Ovary (tissue), 10 donors: ENCODE measurements at places on chromosomes 11 and 22.

- no peaks in the 10 kb centered on the region for H3K27me3 ChIP-seq
- no peak overlapping the region for H3K4me3 ChIP-seq
- no peaks in the 10 kb centered on the region for H3K36me3 ChIP-seq
- no peak overlapping the region for H3K27ac ChIP-seq
Observed at GRCh38 chr11:46463701-46464421, 72.3 kb upstream of the CHRM4 start.

DNA sequence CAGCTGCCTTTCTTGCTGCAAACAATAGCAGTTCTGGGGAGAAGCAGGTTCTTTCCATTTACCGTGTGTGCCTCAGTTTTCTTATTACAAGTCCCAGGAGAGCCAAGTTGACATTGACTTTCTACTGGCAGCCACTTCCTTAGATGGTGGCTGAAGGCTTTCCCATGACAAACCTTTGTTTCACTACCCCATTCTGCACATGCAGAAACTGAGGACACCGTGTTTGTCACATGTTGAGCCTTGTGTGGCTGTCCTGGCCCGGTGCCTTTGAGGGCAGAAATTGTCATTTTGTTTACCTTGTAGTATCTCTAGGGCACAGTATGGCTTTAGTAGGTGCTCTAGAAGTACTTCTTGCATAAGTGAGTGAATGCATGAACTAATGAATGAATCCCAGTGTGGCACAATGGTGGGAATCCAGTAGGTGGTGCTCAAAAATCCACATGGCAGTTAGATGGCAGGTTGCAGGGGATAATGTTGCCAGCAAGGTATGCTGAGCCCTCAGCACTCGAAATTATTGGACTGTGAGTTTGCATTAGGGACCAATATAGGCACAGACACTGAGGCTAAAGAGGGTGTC lies 101.6 kb downstream of the CSNK2A3 start:
- H3K4me3 ChIP-seq = no peak overlapping the region
- no peaks in the 10 kb centered on the region for H3K27me3 ChIP-seq
- DNase-seq = no peak
- no peaks in the 10 kb centered on the region for H3K36me3 ChIP-seq
- no peaks in the 10 kb centered on the region for H3K4me1 ChIP-seq

- H3K4me3 ChIP-seq = no peak overlapping the region
- H3K36me3 ChIP-seq = no peaks in the 10 kb centered on the region
- no peak overlapping the region for H3K27ac ChIP-seq
Observed at GRCh38 chr22:41226723-41227655, 13.7 kb downstream of the CHADL start.

- no peaks in the 10 kb centered on the region for H3K27me3 ChIP-seq
- H3K27ac ChIP-seq = no peak overlapping the region
- H3K4me3 ChIP-seq = no peak overlapping the region
- DNase-seq = no peak
Observed at GRCh38 chr11:69027704-69028372, 14.8 kb upstream of the MRGPRF start.

- peaks cover 5% of the 10 kb centered on the region for H3K4me1 ChIP-seq
- H3K36me3 ChIP-seq = no peaks in the 10 kb centered on the region
- H3K27ac ChIP-seq = no peak overlapping the region
Observed at GRCh38 chr22:31287818-31288495, 4.3 kb downstream of the PIK3IP1 start.

DNA sequence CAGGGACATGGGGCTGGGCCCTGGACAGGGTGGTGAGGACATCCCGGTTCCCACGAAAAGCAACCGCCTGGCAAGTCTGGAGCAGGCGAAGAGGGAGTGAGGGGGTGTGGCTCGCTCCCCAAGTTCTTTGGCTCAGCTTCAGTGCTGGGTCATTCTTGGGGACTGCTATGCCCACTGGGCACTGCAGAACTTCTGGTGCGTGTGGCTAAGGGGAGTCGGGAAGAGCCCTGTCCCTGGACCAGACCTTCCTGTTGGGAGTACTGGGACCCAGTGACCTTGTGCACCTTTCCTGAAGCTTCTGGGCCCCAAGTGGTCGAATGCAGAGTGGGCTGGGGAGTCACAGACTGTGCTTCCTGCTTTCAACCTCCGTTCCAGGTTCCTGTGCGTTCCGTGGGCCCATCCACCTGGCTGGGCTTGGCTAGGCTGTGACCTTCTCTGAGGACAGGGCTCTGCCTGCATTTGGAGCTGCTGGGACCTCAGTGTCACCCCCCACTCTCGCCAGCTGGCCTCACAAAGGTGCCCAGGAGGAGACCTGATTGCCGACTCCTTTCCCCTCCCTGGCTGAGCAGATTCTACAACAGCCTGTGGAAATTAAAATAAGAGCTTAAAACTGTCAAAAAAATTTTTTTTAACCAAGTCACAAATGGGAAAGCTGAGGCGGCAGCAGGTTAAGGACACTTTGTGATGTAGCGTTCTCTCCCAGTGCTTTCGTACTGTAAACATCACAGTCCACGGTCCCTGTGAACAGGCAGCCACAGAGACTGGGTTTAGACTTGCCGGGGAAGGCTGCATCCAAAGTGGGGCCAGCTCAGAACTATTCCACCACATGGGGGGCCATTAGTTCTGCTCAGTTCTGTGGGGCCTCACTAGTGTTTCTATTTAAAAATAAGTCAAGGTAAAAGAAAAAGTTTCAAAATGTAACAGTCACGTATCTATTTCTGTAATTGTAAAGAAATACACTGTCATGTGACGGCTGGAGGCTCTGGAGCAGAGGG lies 63.8 kb upstream of the WNT7B start:
- peaks cover 23% of the 10 kb centered on the region for H3K4me1 ChIP-seq
- no peaks in the 10 kb centered on the region for H3K36me3 ChIP-seq

DNA sequence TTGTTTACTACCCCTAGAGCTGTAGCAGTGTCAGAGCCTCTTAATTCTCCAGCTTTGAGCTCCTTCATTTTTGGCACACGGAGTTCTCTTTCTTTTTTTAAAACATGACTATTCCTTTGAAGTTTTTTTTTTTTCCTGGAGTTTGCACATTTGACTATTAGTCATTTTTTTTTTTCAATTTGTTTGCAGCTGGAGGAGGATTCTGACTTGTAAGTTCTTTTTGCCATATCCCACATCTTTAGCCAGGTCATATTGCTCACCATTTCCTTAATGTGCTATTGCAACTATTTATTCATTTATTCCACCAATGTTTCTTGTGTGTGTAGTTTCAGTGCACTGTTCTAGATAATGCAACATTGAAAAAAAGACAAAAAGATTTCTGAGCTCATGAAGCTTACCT lies 166.3 kb upstream of the ARHGAP20 start:
- no peak overlapping the region for H3K27ac ChIP-seq
- H3K36me3 ChIP-seq = no peaks in the 10 kb centered on the region
- no peaks in the 10 kb centered on the region for H3K4me1 ChIP-seq
- H3K4me3 ChIP-seq = no peak overlapping the region
- no peaks in the 10 kb centered on the region for H3K27me3 ChIP-seq
- no peak for DNase-seq

DNA sequence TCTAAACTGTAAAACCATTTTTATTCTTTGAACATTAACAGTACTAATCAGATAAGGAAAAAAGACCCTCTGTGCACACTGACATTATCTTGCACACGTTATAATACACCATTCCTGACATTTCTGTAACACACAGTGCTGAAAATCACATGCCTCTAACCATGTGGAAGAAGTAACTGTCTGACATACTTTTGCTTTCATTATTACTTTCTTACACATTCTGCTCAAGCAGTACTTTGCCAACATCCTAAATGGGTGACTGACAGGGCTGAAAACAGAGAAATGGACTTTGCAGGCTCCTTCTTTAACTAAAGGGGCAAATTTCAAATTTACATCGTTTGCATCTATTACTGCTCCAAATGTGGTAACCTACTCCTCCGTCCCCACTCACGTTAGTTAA lies 22.8 kb upstream of the TP53AIP1 start:
- no peaks in the 10 kb centered on the region for H3K27me3 ChIP-seq
- no peak overlapping the region for H3K4me3 ChIP-seq
- no peaks in the 10 kb centered on the region for H3K36me3 ChIP-seq
- H3K27ac ChIP-seq = no peak overlapping the region
- DNase-seq = no peak

DNA sequence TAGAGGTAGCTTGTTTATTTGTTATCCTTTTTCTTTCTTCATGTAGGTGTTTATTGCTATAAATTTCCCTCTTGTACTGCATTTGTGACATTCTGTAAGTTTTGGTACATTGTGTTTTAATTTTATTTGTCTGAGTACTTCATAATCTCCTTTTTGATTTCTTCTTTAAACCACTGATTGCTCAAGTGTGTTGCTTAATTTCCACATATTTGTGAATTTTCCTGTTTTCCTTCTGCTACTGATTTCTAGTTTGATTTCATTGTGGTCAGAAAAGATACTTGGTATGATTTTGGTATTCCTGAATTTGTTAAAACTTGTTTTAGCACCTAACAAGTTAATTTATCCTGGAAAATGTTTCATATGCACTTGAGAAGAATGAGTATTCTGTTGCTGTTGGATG lies 15.1 kb downstream of the OR10V1 start:
- no peaks in the 10 kb centered on the region for H3K4me1 ChIP-seq
- no peak for DNase-seq
- H3K36me3 ChIP-seq = no peaks in the 10 kb centered on the region

- no peak overlapping the region for H3K4me3 ChIP-seq
- no peak overlapping the region for H3K27ac ChIP-seq
- no peaks in the 10 kb centered on the region for H3K36me3 ChIP-seq
- H3K27me3 ChIP-seq = no peaks in the 10 kb centered on the region
- DNase-seq = no peak
Observed at GRCh38 chr22:30043161-30043560, 37.1 kb upstream of the HORMAD2 start.

DNA sequence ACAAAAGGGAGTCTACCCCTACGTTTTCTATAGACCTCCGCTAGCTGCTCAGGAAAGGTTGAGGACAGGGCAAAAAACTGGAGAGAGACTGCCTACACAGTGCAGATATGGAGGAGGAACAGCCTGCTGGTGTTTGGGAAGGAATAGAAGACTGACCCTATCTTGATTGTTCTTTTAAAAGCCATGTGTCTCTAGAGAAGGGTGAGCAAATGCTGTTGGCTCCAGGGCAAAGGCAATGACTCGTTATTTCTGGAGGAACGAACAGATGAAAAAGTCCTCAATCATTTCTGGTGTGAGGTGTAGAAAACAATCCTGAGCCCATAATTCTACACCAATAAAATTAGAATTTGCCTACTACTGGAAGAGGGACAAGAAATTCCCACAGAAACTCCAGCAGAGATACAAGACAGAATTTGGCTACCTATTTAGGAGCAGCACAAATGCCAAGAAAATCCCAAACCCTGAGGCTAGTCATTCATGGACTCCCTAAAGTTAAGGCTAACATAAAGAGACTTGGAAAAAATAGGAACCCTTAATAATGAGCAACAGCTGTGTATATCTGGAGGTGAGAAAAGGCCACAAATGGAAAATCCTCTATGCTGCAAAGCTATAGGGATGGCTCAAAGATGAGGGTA lies 1206.3 kb upstream of the CNTN5 start:
- no peak overlapping the region for H3K27ac ChIP-seq
- no peaks in the 10 kb centered on the region for H3K4me1 ChIP-seq
- no peak overlapping the region for H3K4me3 ChIP-seq
- H3K27me3 ChIP-seq = no peaks in the 10 kb centered on the region

GRCh38 chr11:114265122-114265878 lies 30.9 kb upstream of the NNMT start:
- H3K27me3 ChIP-seq = peaks cover 3% of the 10 kb centered on the region
- no peak overlapping the region for H3K27ac ChIP-seq
- no peak overlapping the region for H3K4me3 ChIP-seq

GRCh38 chr11:10294290-10294953 lies 403 bp upstream of the SBF2 start:
- H3K36me3 ChIP-seq = no peaks in the 10 kb centered on the region
- H3K4me1 ChIP-seq = peaks cover 11% of the 10 kb centered on the region
- peak; percentile 80 for DNase-seq
- peak overlapping the region; percentile 87 for H3K4me3 ChIP-seq
- H3K27ac ChIP-seq = peak overlapping the region; percentile 96
- H3K27me3 ChIP-seq = no peaks in the 10 kb centered on the region

DNA sequence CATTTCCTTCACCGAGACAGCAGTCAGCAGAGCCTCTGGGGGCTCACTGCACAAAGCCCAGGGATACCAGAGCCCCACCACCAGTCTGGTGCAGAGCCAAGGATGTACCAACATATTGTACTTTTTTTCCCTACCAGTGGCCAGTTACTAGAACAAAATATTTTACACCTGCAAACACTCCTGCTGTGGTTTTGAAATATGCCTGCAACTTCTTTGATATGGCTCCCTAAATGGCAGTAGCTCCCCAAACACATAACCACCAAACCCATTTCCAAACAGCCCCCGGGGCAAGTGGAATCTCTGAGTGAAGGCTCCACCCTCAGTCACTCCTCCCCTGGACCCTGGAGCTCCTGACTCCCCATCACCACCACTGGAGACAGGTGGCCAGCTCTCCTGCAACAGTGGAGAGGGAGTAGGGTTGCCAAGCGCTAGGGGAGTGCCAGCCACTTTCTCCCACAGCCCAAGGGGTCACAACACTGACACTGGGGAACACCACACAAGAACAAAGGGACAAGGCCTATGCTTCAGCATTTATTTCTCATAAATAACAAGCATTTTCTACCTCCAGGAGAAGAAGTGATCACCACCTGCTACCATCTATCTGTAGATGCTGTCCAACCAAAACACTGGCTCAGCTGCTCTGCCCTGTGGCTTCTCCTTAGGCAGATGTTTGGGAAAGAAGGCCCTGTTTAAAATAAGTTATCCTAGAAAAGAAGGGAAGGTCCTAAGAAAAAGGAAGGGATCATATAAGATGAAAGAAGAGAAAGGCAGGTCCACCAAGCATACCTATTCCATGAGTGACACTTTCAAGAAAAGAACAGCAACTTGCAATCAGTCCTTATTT lies 15.1 kb downstream of the DGCR2 start:
- H3K4me1 ChIP-seq = peaks cover 20% of the 10 kb centered on the region
- no peak overlapping the region for H3K4me3 ChIP-seq
- no peaks in the 10 kb centered on the region for H3K27me3 ChIP-seq
- no peak overlapping the region for H3K27ac ChIP-seq
- no peak for DNase-seq

DNA sequence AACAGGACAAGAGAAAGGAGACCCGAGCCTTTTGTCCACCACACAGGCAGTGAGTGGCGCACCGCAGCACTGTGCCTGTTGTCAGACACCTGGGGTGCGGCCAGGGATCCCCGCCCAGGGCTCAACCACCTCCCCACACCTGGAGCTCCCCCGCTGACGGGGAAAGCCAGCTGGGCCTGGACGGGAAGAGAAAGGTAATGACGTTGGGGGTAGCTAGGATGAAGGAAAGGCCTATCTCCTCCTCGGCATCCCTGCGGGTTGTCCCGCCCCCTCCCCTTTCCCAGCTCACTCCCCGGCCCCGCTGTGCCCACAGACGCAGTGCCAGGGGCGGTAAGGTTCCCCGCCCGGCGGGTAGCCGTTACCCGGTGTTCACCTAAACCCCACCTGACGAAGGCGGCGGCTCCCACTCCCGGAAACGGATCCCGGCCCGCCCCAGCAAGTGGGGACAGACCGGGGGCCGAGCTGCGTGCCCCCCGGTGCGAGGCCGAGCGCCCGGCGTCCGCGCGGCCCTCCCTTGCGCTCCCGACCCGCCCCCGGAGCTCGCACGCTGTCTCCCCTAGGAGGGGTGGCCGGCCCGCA lies 495 bp downstream of the HYOU1 start:
- no peaks in the 10 kb centered on the region for H3K27me3 ChIP-seq
- no peaks in the 10 kb centered on the region for H3K36me3 ChIP-seq
- H3K4me1 ChIP-seq = peaks cover 4% of the 10 kb centered on the region
